Jurkat, Clone E6-1 (cell line): ENCODE measurements at places on chromosomes 12 and 14.

DNA sequence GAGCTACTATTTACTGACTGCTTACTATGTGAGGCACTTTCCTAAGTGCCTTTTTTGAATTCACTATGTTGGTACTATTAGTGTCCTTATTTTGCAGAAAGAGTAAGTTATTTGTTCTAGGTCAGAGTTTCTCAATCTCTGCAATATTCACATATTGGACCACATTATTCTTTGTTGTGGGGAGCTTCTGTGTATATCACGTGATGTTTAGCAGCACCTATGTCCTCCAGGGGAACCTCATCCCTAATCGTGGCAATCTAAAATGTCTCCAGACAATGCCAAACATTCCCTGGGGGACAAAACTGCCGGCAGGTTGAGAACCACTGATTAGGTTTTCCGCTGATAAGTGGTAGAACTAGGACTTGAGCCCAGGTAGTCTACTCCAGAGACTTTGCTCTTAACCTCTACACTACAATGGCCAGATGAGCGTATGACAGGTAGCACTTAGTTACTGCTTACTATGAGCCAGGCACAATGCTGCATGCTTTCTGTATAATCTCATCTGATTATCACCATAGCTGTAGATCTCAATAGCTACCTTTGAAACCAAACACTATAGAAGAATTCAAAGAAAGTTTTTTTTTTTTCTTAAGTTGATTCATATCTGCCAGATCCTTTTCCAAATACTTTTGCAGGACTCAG, 38.9 kb downstream of the NELL2 start:
- no peak for DNase-seq

- peak; percentile 61 for DNase-seq
Observed at GRCh38 chr12:45730348-45731189, 1.1 kb downstream of the ARID2 start.

GRCh38 chr12:76337583-76337982, 10.6 kb downstream of the BBS10 start:
- no peak for DNase-seq

DNA sequence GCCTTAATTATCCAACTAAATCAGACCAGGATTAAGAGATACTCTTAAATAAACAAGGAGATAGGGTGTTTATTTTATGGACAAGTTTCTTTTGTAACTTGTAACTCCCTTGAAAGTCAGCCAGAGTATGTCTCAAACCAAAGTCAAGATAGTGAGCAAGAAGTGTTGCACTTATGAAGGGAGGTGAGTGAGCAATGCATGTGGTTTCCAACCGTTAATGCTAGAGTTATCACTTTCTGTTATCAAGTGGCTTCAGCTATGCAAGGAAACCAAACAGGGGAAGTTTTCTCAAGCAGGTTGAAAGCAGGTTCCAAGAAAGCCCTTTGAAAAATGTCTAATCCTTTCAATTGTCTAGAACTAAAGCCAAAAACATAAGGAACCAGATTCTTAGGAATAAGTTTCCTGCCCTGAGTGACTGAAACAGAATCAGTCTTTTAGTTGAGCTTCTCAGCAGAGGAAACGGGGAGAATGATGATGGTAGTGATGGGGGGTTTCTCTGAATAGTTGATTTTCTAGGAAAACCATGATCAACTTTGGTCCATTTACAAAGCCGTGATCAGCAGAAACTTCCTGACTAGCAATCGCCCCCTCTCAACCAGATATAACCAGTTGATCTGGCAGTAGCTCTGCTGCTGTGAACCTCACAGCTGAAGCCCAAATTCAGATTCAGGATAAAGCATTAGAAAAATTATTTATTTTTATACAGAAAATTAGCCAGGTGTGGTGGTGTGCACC, 128.4 kb downstream of the DAD1 start:
- no peak for DNase-seq

- DNase-seq = no peak
Observed at GRCh38 chr14:51458563-51458955, 193.2 kb upstream of the FRMD6 start.

- DNase-seq = no peak
Observed at GRCh38 chr12:38149395-38150073, 167.0 kb upstream of the ALG10B start.

- no peak for DNase-seq
Observed at GRCh38 chr12:32070370-32070769, 36.3 kb upstream of the BICD1 start.

- DNase-seq = no peak
Observed at GRCh38 chr12:48169011-48169410, 11.7 kb upstream of the ASB8 start.

DNA sequence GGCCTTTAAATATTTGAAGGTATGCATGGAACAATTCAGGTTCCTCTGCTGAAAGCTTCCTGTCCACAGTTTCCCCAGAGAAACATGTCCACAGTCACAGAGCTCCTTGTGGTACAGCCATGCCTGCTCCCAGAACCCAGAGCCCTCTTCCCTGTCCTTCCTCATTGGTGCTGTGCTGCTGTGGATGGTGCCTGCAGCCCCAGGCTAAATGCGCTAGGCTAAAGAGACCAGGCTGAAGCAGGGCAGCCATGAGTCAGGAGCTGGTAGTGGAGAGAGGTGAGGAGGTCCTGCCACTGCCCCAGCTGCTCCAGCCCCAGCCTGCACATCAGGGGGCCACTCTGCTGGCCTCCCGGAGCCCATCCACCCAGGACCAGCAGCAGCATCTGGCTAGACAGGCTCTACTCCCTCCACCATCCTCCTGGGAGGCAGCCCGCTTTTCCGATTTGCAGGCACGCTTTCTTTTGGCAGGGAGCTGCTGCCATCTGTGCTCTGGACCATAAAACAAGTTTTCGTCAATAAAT, 65.4 kb upstream of the DDX11 start:
- DNase-seq = no peak

DNA sequence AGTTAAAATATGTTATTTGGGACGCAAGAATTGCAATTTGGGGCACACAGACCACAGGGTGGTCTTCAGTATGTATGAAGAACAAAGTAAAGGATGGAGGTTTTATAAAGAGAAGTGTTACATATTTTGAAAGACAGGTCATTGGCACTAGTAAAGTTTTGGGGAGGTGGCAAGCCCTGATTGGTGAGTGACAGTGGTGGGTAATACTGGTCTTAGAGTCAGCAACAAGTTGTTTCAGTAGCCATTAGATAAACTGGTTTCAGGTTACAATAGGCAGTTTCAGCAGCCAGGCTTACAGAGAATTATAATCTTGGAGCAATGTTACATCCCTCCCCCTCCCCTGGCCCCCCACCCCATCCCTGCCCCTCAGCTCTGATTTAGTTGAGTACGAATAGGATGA, 17.5 kb downstream of the MARK3 start:
- DNase-seq = no peak

DNA sequence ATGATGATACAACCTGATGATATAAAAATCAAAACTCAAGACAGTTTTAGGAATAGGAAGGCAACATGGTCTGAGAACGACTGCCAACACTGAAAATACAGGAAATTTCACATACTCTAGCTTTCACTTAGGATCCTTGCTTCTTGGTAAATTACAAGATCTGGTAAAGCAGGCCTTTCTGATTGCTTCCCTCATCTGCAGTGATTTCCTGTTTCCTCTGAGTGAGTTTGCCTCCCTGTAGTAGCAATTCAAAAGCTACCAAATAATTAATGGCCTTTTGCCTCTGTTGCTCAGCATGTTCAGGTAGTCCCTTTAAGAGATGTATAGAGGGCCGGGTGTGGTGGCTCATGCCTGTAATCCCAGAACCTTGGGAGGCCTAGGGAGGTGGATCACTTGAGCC, 2.0 kb upstream of the IRAK3 start:
- no peak for DNase-seq

DNA sequence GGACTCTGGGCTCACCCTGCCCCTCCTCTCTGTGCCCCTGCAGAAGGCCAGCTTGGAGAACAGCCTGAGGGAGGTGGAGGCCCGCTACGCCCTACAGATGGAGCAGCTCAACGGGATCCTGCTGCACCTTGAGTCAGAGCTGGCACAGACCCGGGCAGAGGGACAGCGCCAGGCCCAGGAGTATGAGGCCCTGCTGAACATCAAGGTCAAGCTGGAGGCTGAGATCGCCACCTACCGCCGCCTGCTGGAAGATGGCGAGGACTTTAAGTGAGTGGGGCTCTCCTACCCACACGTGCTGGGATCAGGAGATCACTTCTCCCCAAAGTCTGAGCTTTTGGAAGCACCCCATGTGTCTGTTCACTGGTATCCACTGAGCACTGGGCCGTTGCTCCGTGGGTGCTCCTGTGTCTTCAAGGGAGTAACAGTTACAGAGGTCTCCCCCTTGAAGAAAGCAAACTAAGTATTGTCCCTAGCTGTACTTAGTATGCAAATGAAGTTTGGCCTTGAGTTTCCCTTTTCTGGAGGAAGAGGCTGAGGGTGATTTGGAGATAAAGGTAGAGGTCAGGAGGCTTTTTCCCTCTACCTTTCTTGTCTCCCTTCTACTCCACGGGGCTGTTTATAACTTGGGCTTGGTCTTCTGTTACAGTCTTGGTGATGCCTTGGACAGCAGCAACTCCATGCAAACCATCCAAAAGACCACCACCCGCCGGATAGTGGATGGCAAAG, 3.3 kb downstream of the KRT18 start:
- no peak for DNase-seq

DNA sequence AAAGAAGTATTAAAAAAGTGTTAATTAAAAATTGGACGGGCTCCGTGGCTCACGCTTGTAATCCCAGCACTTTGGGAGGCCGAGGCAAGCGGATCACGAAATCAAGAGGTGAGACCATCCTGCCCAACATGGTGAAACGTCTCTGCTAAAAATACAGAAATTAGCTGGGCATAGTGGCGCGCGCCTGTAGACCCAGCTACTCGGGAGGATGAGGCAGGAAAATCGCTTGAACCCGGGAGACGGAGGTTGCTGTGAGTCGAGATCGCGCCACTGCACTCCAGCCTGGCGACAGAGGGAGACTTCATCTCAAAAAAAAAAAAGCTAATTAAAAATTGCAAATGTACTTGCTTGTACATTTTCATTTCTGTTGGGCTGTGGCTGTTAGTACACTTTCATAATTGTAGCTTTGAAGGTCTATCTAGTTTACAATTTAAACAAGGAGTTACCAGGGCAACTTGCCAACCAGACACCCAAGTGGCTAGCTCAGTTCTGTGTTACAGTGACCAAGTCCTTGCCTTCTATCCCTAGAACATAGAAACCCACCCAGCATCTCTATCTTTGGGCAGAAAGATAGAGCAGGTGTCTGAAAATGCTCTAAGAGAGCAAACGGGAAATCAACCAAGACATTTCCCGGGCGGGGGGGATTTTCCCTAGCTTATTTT, 1.2 kb downstream of the COA8 start:
- DNase-seq = no peak

- no peak for DNase-seq
Observed at GRCh38 chr12:107385509-107385908, 292.2 kb upstream of the CRY1 start.

GRCh38 chr12:15216036-15216889, 5.0 kb downstream of the RERG start:
- DNase-seq = no peak

DNA sequence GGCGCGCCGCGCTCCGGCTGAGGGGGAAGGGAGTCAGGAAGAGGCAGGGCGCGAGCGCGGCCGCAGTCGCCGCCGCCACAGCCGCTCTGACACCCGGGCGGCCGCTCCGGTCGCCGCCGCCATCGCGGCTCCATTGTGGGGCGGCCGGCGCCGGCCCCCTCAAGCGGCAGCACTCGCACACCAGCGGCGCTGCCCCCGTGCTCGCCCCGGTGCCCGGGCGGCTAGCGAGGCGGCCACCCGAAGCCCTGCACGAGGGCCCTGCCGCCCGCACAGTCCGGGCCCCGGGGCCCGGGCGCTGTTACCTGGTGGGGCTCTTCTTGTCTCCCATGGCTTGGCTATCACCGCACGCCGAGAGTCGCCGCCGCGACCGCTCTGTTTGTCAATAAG, 202 bp downstream of the YAF2 start:
- DNase-seq = no peak

GRCh38 chr12:53181935-53182334, 1.2 kb upstream of the CSAD start:
- DNase-seq = no peak

DNA sequence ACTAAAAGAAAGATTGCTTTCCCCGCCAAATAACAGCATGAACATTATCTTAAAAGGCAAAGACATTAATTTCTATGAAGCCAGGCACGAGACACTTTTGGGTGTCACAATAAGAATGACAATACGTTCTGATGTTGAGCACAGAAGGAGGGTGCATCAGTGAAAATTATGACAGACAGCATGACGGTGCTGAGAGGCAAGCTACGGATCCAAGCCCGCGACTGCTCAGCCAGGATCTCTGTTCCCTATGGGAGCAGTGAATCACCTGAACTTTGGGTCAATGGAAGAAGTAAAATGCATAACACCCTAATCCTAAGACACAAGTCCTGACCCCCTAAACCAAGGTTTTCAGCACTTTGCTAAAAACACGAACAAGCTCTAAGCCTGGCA, 51.7 kb downstream of the SLC25A47 start:
- DNase-seq = no peak

DNA sequence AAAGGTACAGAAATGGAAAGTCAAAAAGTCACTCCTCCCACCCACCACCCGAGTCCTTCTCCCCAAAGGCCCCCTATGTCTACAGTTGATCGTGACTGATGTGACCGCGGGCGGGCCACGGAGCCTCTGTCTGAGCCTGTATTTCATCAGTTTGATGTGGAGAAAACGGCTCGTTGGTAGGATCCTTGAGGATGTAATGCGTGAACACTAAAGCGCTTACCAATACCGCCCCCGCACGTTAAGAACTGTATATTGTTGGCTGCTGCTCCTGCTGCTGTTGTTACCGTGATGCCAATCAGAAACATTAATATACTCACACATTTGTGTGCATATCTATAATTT, 24.6 kb upstream of the UBC start:
- no peak for DNase-seq

DNA sequence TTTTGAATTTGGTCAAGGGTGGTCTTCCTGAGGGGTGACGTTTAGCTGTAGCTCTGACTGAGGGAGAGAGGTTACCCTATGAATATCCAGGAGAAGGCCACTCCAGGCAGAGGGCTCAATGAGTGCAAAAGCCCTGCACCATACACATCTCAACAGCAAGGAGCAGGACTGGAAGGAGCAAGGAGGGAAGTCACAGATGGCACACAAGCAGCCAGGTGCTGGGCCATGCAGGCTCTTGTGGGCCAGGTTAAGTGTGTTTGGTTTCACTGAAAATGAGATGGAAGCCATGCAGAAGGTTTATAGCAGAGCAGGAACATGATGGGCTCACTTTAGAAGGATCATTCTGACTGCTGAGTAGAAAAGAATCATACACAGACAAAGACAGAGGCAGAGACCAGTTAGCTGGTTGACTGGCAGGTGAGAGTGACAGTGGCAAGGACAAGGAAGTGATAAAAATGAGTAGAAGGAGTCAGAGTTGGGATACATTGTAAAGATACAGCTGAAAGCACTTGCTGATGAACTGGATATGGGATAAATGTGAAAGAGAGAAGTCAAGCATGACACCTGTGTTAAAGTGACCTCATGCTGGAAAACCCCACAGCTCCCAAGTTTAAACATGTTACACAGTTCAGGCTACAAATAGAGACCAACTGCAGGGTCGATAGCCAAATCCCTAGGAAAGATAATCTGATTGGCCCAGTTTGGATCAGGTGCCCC, 81.2 kb downstream of the PRKD1 start:
- DNase-seq = no peak

GRCh38 chr12:49253033-49253623, 11.8 kb upstream of the TUBA1C start:
- no peak for DNase-seq

GRCh38 chr12:110745542-110746284, 3.0 kb upstream of the PPP1CC start:
- no peak for DNase-seq
